Left lung (tissue), 14 donors: ENCODE measurements at places on chromosomes 4 and X. TPM values are rescaled to one million over a fixed set of nuclear protein-coding genes. Genes with fewer than 3 reads are reported as not detected.

ZXDB gene
- polyA plus RNA-seq, result 8.8 TPM

MAGEA2B gene
- not detected for polyA plus RNA-seq

CXCL10 gene
- 2.5 TPM for polyA plus RNA-seq

CXCL3 gene
- 0.88 TPM for polyA plus RNA-seq

PCSK1N gene
- 3.2 TPM for polyA plus RNA-seq

UBE2D3 gene
- 256 TPM for polyA plus RNA-seq

MAGEA10 gene
- polyA plus RNA-seq, result not detected

DNA sequence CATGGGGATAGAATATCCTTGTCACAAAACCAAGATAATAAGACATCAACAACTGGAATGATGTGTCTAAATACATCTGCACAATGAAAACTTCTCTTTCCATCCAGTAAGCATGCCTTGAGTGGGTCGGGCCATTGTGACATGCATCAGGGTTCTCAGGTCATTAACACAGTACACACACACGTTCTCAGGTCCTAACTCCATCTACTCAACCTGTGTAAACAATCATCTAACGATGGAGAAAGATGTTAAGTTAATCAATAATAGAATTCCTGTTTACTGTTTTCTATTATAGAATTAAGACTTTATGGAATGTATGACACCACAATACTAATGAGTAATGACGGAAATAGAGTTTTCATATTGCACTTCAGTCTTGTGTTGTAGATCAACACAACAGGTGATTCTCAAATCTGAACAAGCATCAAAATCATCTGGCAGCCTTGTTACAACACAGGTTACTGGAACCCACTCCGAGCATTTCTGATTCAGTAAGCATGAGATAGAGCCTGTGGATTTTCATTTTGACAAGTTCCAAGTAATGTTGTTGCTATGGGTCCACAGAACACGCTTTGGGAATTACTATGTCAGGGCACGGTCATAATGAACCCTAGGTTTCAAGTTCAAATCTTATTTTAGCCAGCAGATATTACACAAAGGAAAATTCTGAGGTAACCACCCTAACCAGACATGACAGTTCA is 315.8 kb upstream of the TEX13C start:
- no peak for DNase-seq

DNA sequence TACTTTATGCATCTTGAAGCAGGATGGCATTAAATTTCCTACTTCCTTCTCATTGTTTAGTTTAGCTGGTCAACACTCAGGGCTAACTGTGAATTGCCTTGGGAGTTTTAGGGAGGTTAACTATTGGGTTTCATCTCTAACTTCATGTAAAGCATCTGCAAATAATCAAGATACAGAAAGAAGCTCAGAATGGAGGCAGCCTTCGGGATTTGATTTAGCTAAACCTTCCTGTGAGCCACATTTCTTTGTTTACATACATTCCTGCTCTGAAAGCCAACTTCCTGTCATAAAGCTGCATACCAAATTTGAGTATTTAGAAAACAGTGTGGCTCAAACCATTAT is 131.7 kb upstream of the PCDH18 start:
- no peak for DNase-seq

DNA sequence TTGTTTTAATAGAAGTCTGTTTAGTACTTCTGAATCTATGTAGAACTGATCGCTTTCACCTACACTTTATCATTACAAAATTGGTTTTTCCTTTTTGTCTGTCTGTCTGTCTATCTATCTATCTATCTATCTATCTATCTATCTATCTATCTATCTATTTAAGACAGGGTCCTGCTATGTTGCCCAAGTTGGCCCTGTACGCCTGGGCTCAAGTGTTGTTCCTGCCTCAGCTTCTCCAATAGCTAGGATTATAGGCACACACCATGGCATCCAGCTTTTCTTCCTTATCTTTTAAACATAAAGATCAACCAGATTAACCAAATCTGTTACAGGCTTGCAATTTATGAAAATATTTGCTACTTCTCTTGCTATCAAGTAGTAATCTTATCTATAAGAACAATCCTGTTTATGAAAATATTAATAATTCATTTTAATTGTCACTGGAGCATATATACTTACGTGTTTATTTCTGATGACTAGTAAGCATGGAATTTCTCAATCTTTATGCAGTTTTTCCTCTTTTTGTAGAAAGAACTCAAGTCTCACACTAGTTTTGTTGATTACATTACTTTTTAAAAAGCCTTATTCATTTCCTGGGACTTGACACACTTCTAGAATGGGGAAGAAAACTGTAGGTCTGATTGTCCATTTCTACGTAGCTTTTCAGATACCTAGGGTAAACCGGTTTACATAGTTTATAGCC is 24.5 kb downstream of the KIAA0232 start:
- no peak for DNase-seq

DNA sequence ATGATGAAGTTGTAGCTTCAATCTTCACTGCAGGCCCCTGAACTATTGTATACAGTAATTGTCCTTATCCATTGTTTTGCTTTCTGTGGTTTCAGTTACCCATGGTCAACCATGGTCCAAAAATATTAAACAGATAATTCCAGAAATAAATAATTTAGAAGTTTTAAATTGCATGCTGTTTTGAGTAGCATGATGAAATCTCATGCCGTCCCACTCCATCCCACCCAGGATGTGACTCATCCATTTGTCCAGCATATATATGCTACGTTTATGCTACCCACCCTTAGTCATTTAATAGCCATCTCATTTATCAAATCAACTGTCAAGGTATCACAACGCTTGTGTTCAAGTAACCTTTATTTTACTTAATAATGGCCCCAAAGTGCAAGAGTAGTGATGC is 34.5 kb downstream of the IQCM start:
- no peak for DNase-seq

- DNase-seq, result no peak
Observed at GRCh38 chrX:3963980-3964379, 250.5 kb upstream of the PRKX start.

- DNase-seq, result no peak
Observed at GRCh38 chr4:75989846-75990528, 758 bp downstream of the SDAD1 start.
